ENCODE measurements at places on chromosomes 1 and 21.

GRCh38 chr1:88877382-88877825 is 14.0 kb downstream of the GTF2B start:
- DNase-seq = no peak

- DNase-seq = no peak
These were observed 48.7 kb downstream of the ELAPOR1 start for GRCh38 chr1:109162626-109163025.

DNA sequence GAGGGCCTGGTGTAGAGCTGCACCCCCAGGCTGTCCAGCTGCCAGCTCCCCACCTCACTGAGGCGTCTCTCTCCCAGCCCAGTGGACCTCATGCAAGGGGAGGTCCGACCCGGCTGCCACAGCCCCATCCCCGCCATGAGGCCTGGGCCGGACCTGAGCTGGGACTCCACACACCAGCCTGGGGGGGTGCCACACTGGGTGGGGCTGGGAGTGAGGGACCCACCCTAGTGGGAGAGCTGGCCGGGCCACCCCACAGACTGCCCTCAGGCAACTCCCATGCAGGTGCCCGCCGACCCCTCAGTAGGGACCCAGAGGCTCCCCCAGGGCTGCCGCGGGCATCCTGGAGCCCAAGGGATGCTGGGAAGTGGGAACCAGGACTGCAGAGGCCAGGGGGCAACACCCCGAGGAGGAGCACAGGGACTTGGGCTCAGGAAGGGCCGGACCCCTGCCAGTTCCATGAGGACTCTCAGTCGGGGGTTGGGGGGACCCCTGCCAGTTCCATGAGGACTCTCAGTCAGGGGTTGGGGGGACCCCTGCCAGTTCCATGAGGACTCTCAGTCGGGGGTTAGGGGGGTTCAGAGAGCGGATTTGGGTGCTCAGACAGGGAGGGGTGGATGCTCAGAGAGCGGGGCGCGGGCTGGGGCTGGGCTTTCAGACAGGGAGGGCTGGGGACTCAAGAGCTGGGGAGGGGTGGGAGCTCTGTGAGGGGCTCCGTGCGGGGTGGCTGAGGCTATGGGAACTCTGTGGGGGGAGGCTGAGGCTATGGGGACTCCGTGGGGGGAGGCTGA is 1.2 kb upstream of the RNF223 start:
- no peak for DNase-seq

DNA sequence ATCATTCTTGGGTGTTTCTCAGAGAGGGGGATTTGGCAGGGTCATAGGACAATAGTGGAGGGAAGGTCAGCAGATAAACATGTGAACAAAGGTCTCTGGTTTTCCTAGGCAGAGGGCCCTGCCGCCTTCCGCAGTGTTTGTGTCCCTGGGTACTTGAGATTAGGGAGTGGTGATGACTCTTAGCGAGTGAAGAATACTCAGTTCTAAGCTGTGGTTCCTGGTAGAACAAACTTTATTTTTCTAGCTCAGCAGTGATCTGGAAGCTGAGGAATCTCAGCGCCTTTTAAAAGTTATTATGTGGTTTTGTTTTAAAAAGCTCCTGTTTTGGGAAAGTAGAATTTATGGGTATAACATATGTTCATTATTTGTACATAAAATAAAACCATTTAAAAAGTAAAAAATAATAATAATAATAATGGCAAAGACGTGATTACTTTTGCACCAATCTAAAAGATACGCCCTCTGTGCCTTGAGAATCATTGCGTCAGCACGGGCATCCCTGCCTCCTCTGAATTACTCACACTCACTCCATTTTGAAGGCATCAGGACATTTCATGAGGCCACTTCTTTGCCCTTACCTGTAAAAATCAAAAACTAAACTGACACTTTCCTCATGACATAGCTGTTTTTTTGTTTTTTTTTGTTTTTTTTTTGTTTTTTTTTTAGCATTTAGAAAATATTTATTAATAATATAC is 29.7 kb upstream of the TNFRSF1B start:
- DNase-seq = no peak

GRCh38 chr1:113943028-113943811 is 14.1 kb downstream of the HIPK1 start:
- no peak for DNase-seq

Measured in D721Med (cell line).